ENCODE measurements at places on chromosomes 7 and 10.

- DNase-seq: no peak
Measured at GRCh38 chr7:18408461-18408860, 87.1 kb upstream of the HDAC9 start.

- no peak for DNase-seq
Measured at GRCh38 chr10:16231734-16232435, 204.9 kb upstream of the PTER start.

DNA sequence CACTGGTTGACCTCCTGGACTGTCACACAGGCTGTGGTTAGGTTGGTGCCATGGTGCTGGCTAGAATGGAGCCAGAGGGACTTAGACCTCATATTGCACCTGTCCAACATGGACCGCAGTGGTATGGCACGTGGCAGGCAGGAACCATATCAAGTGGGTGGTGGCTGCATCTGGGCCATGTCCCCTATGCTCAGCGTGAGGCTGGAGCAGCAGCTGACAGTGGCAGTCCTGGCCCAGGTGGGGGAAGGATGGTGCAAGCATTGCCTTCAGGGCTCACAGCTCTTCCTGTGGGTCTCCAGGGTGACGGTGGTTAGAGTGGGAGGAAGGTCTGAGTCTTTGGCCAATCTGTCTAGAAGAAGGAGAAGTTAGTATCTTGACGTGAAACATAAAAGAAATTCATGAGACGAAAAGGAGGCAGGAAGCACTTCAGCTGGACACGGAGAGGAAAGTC lies 54.5 kb upstream of the PFKFB3 start:
- no peak for DNase-seq

DNA sequence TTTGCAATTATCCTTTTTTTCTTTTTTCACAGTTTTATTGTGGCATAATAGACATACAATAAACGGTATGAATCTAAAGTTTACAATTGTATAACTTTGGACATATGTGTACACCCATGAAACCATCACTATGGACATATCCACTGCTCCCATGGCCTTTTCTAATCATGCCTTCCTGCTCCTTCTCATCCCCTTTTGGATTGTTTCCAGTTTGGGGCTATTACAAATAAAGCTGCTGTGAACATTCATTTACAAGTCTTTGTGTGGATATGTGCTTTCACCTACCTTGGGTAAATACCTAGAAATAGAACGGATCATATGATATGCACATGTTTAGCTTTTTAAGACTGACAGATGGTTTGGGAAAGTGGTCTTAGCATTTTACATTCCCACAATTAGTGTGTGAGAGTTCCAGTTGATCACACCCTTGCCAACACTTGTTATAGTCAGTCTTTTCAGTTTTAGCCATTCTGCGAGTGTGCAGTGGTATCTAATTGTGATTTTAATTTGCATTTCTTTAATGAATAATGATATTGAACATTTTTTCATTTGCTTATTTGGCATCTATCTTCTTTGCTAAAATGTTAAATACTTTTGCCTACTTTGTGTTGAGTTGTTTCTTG lies 120.9 kb upstream of the KAT6B start:
- DNase-seq: no peak

GRCh38 chr10:124149189-124150042 lies 56.0 kb upstream of the CHST15 start:
- DNase-seq: no peak

DNA sequence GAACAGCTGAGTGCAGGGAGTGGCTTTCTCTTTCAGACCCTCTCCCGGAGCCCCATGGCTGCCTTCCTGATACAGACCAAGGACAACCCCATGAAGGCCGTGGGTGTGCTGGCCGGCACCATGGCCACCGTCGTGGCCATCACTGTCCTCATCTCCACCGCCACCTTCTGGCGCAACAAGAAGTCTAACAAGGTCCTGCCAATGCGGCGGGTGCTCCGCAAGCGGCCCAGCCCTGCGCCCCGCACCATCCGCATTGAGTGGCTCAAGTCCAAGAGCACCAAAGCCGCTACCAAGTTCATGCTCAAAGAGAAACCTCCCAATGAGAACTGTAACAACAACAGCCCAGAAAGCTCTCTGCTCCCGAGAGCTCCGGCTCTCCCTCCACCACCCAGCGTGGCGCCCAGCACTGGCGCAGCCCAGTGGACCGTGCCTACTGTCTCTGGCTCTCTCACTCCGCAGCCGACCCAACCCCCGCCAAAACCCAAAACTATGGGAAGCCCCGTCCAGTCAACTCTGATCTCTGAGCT lies 11.2 kb downstream of the LRIT2 start:
- DNase-seq: no peak

- DNase-seq: no peak
Measured at GRCh38 chr10:12194752-12195271, 879 bp downstream of the NUDT5 start.

- DNase-seq: no peak
Measured at GRCh38 chr7:158843771-158844170, 12.6 kb upstream of the DYNC2I1 start.

DNA sequence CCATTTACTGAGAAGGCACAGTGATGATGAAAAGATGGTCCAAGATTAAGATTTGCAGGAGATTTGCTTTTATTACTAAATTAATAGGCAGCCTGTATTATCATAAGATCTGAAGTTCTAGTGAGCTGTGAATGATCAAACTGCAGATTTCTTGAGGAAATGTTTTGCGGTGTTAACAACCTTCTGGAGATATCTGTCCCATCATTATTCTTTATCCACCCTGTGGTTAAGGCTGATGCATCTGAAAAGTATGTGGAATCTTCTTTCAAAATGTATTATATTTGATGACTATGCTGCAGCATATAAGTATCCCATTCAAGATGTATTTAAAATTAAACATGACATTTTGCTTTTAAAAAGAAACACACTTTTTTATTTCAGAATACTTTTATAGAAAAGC lies 150.3 kb downstream of the POLR1F start:
- DNase-seq: no peak

Data from right renal cortex interstitium (tissue), 3 donors.